Cerebellar nuclear complex (tissue), 1 donor: ENCODE measurements at places on chromosomes 16 and 17.

GRCh38 chr16:47492428-47493377, 31.6 kb downstream of the PHKB start:
- no peak for DNase-seq

- DNase-seq: no peak
Observed at GRCh38 chr16:49833796-49834530, 21.9 kb downstream of the ZNF423 start.

- no peak for DNase-seq
Observed at GRCh38 chr17:76565728-76566612, 19.7 kb downstream of the ST6GALNAC2 start.

DNA sequence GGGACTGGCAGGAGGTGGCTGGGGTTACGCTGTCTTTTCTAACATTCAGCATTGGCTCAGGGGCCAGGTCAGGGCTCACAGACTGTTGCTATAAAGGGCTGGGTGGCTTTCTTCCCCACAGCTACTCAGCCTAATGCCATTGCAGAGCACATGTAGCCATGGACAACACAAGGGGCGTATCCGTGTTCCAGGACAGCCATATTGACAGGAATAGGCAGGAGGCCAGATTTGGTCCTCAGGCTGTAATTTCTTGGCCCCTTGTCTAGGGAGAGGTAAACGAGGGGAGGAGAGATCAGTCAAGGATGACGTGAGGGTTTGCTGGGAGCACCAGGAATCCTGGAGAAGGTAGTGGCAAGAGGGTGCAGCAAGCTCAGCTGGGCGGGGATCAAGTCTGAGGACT, 21.2 kb upstream of the MYO15B start:
- DNase-seq: no peak

DNA sequence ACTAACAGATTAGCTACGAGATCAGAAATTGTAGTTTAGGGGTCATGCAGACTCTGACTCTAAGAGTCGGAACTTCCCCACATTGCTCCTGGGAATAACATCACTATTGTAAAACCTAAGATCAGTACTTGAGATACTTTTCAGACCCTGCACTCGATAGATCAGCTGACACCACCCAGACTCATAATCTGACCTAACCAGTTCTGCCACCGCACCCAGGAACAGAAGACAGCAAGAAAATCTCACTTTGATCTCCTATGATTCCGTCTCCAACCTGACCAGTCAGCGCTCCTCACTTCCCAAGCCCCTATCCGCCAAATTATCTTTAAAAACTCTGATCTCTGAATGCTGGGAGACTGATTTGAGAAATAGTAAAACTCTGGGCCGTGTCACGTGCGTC, 27.2 kb upstream of the ASGR2 start:
- DNase-seq: no peak

DNA sequence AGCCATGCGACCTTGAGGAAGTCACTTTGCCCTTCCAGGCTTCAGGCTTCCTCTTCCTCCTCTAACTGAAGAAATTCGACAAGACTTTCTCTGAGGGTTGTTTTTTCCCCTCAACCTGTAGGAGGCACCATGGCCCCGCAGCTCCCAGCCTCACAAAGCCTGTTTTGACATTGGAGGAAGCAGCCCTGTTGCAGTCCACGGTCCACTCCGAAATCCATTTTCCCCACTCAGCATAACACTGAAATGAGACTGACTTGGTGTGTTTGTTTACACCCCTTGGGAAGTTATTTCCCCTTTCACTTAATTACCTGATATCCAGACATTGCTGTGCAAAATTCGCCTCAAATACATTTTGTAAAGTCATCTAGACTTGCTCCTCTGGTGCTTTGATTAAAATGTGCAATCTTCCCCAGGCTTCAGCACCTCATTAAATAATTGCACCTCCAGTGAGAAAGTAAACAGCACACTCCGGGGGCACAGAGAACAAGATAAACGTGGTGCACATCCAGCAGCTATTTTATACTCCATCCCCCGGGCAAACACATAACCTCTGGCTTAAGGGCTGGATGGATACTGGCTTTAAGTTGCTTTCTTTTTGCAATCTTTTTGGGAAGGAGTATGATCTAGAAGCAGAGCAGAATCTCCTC, 41.4 kb upstream of the PIRT start:
- DNase-seq: no peak

GRCh38 chr17:18920911-18921441, 31.0 kb upstream of the SLC5A10 start:
- DNase-seq: no peak

GRCh38 chr16:87642491-87642890, 40.2 kb downstream of the JPH3 start:
- DNase-seq: no peak

GRCh38 chr17:68509141-68510057, 2.8 kb upstream of the PRKAR1A start:
- no peak for DNase-seq

DNA sequence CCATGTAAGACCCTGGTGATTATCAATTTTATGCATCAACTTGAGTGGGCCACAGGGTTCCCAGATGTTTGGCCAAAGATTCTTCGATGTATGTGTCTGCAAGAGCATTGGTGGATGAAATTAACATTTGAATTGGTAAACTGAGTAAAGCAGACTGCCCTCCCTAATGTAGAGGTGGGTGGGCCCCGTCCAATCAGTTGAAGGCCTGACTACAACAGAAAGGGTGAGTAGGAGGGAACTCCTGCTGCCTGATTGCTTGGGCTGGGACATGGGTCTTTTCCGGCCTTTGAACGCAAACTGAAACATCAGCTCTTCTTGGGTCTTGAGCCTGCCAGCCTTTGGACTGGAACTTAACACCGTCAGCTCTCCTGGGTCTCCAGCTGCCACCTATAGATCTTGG, 90.6 kb downstream of the BMERB1 start:
- no peak for DNase-seq
